ENCODE measurements at places on chromosomes 4 and X.

DNA sequence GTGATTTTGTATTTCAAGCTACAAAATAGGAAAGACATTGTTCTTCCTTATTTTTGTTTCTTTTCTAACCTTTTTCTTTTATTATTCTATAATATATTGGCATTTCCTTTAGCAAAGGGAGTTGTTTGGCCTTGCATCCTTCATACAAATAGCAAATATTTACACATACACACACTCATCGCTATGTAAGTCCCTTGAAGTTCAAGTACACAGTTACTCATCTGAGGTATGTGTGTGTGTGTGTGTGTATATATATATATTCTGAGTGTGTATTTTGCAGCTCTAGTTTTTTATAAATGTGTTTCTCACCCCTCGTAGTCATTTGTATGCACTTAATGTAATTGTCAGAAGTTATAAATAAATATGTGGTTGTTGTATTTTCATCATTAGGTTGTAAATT, 724.8 kb upstream of the MAGEB2 start:
- no peaks in the 10 kb centered on the region for H3K36me3 ChIP-seq
- no peaks in the 10 kb centered on the region for H3K4me1 ChIP-seq
- H3K27me3 ChIP-seq: no peaks in the 10 kb centered on the region
- H3K27ac ChIP-seq: no peak overlapping the region
- H3K4me3 ChIP-seq: no peak overlapping the region

DNA sequence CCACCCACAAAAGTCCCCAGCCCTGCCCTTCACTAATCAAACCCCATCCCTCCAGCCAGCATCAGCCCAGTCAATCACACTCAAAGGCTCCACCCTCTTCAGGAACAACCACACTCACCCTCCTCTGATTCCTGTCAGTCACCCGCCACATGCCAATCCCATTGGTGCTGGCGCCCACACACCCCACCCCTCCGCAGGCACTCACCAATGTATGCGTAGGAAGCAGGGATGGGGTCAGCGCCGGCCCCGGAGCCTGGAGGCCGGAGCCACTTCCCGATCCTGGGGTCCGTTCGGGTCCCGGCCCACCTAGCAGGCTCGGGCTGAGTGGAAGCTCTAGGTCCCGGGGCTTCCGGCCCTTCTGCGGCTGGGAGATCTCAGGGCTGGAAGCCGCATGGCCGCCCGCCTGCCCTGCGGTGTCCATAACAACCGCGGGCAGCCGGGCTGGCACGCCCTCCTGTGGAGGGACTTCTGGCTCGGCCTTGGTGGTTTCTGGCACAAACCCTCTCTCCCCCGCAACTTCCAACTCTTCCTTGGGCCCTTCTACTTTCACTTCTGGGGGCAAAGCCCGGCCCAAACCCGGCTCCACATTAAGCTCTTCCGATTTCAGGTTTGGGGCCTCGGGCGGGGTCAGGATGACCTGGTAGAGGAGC, 7.9 kb upstream of the CFP start:
- DNase-seq: peak; percentile 25
- H3K27me3 ChIP-seq: no peaks in the 10 kb centered on the region
- H3K27ac ChIP-seq: no peak overlapping the region
- H3K4me1 ChIP-seq: peaks cover 3% of the 10 kb centered on the region
- no peak overlapping the region for H3K4me3 ChIP-seq

GRCh38 chrX:49079489-49080428, at the start of gene WDR45:
Gene WDR45 (minus strand): TSS chrX:49079887. CDS start chrX:49078095, 1,792 bp downstream.
- peaks cover 7% of the 10 kb centered on the region for H3K36me3 ChIP-seq
- peaks cover 8% of the 10 kb centered on the region for H3K4me1 ChIP-seq
- peak; percentile 85 for DNase-seq
- peak within 1 kb of the TSS; percentile 93 for H3K27ac ChIP-seq
- peak within 1 kb of the TSS; percentile 74 for H3K4me3 ChIP-seq
- H3K27me3 ChIP-seq: no peaks in the 10 kb centered on the region

- H3K4me1 ChIP-seq: no peaks in the 10 kb centered on the region
- no peaks in the 10 kb centered on the region for H3K36me3 ChIP-seq
- H3K4me3 ChIP-seq: no peak overlapping the region
- no peak overlapping the region for H3K27ac ChIP-seq
- no peaks in the 10 kb centered on the region for H3K27me3 ChIP-seq
Measured at GRCh38 chr4:128333309-128334018, 45.9 kb upstream of the PGRMC2 start.

DNA sequence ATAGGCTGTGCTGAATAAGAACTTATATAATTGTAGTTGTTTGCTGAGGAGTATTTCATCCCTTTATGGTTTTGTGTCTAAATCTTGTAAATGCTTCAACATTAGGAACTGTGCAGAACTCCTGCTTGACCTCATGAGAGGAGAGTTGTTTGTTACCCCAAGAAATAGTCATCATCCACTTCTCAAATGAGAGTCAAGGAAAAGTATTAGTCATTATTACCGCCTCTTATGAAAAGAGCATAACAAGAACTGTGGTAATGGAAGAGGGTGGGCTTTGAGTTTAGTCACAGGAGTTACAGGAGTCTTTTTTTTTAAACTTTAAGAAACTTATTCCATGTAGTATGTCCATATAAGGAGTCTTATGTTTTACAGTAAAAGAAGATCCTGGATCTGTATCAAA, 132.9 kb downstream of the RAP1GDS1 start:
- peaks cover 20% of the 10 kb centered on the region for H3K36me3 ChIP-seq
- H3K4me1 ChIP-seq: no peaks in the 10 kb centered on the region
- no peak overlapping the region for H3K27ac ChIP-seq
- H3K4me3 ChIP-seq: no peak overlapping the region

All from CD4-positive, CD25-positive, alpha-beta regulatory T cell (primary cell).